ENCODE measurements at places on chromosomes 12 and 14.

- DNase-seq, result no peak
These were observed 54.0 kb downstream of the NUAK1 start for GRCh38 chr12:106084759-106085158.

DNA sequence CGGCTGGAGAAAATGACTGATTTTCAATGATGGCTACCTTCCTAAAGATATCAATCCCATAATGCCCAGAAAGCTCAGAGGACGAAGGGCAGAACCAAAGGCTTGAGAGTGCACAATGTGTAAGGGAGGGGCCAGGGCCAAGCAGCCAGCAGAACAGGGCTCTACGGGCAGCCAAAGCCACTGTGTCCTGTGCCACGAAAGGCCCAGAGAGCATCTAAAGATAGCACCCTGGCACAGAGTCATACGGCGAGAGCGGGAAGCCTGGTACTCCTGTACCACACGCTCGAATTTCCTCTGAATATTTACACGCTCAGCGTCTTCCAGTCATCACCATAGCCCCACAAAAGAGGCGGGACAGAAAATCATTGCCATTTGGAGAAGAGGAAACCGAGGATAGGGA, 39.5 kb downstream of the PRMT8 start:
- no peak for DNase-seq

DNA sequence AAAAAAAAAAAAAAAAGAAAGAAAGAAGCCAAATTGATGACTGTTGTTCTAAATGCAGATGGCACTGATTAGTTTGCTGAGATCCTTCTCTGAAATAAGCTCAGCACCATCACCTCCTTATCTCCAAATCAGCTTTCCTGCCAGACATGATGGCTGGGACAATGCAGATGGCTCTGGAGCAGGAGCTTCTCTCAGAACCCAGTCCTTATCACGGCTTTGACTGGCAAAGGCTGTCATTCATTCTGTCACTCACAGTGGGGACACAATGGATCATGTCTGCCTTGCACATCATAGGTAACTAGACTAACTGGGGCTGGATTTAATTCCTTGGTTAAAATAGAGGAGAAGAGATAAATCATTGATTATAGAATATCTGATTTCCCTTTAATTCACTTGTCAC, 146.3 kb downstream of the PDZRN4 start:
- DNase-seq, result no peak

GRCh38 chr12:45540661-45541341, 188.7 kb upstream of the ARID2 start:
- DNase-seq, result no peak

DNA sequence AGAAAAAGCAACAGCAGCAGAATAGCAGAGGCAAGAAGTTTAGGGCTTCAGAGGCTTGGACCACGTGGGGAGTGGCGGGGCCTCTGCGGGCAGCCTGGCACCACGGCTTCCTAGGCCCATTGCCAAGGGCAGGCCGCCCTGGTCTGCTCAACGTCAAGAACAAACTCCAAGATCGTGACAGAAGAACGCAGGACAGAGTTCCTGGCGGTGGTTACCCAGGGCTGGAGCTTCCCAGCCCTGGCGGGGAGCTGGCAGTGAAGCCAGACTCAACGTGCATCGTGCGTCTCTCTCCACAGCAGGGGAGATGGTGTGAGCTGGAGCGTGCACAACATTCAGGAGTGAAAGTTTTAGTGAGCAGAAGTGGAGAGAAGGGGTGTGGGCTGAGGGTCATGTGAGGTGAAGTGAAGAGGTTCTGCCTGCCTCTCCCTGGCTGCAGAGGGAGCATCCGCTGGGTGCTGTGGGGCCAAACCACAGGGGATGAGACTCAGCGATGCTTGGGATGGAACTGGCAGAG, 13.9 kb upstream of the CACNA2D4 start:
- DNase-seq, result peak; percentile 69

- DNase-seq, result peak; percentile 49
These were observed 30.4 kb downstream of the MANSC1 start for GRCh38 chr12:12319451-12320183.

DNA sequence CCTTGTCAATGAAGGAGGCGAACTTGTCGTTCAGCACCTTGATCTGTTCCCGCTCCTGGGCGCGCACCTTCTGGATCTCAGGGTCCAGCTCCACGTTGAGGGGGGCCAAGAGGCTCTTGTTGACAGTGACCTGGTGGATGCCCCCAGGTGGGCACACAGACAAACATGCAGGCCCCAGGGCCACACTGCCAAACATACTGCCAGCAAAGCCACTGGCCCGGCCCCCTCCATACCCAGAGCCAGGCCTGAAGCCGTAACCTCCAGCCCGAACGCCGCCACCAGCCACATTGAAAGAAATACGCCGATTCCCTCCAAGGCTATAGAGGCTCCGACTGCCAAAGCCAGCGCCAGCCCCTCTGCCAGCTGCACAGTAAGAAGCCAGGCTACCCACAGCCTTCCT, 337 bp downstream of the KRT74 start:
- no peak for DNase-seq

- DNase-seq, result peak; percentile 28
These were observed 37.0 kb upstream of the TMEM263 start for GRCh38 chr12:106918746-106919145.

DNA sequence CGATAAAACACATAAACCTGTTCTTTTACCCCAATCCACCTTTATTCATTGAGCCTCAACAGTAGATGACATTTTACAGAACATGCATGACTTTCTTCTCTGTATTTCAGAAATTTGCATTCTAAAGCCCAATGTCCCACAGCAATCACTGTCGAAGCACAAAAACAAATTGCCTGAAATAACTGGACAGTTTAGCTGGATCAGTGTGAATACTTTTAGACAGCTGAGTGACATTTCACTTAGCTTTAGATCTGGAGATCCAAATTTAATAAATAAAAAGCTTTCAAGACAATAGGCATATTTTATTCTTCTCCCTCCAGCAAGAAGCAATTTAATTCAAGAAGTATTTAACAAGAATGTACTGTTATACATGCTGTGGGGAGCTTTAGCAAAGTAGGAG, 109.1 kb upstream of the FSCB start:
- no peak for DNase-seq

DNA sequence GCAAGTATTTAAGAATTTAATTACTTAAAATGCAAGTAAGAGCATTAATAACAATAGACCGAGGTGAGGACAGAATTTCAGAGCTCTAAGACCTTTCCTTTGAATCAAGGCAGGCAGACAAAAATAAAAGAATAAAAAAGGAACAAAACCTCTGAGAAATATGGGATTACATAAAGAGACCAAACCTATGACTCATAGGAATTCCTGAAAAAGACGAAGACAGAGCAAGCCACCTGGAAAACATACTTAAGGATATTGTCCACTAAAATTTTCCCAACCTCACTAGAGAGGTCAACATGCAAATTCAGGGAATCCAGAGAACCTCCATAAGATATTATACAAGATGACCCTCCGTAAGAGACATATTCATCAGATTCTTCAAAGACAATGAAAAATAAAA, 325.1 kb downstream of the AEBP2 start:
- peak; percentile 44 for DNase-seq

GRCh38 chr14:40362856-40363255, 930.6 kb upstream of the FBXO33 start:
- DNase-seq, result no peak

DNA sequence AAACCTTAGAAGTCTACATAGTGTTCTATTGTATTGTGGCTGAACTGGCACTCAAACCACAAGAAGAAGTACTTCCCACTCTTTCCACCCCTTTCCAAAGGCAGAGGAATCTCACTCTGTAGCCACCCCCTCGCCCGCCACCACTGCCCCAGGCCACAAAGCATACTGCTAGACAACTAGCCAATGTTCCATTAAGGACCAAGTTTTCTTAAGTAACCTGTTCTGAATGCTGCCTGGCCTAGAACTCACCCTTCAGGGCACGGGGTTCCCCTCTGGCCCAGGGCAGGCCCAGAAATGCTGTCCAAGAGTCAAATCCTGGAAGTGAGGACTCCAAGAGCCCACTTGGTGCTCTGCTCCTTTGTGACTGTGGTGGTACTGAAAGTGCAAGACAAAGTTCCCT, 15.7 kb upstream of the PTPRO start:
- DNase-seq, result no peak

GRCh38 chr14:99230208-99231151, 41.5 kb downstream of the BCL11B start:
- no peak for DNase-seq

DNA sequence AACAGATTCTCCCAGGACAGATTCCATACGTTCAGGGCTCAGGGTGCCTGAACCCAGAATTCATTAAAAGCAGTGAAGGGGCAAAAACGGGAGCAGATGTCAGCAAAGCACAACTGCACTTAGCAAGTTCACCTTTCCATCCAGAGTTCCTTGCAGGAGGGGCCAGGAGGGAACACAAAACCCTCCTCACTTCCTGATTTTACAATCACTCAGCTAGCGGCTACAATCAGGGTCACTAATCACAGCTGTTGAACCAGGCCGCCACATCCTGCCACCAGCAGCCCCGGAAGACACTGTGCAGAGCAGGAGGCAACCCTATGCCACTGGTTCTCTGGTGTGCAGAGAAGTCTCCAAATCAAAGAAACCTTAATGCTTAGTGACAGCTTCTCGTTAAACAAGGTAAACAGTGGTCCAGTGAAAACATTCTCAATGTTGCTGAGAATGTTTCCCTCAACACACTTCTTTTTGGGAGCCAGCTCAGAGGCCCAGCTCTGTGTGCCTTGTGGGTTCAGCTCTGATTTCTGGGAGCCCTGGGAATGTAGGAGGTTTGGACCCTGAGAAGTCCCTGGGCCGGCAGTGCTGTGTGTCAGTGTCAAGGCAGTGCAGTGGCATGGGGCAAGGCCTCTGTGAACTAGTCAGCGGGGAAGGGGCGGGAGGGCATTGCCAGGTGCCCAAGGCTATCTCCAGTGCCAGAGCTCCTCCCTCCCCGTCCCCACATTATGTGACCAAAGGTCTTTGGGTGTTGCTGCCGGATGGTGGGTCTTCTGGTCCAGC, 54.5 kb downstream of the VCPKMT start:
- DNase-seq, result peak; percentile 84

GRCh38 chr14:71005076-71005475, 97.8 kb downstream of the PCNX1 start:
- no peak for DNase-seq

GRCh38 chr14:101520621-101521472, 40.4 kb upstream of the DIO3 start:
- DNase-seq, result no peak

DNA sequence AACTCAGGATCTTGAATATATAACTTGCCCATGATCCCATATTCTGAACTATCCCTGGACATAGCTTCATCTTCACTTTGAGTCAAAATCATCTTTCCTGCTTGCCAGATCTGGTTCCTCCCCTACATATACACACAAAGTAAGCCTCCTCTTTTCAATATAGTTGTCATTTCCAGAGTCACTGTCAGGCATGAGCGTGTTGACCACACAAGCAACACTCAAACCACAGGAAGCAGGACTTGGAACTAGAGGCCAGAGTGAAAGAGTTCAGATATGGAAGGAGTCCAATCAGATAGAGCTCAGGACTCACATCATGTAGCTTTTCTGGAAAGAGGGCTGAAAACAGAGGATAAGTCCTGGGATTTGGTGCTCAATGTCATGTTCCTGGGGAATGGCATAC, 1140.6 kb downstream of the BCL11B start:
- DNase-seq, result no peak

GRCh38 chr12:52486166-52487105, 6.6 kb downstream of the KRT6A start:
- no peak for DNase-seq

- no peak for DNase-seq
These were observed 27.0 kb upstream of the RCOR1 start for GRCh38 chr14:102565331-102565887.

- no peak for DNase-seq
These were observed 15.2 kb upstream of the DLK1 start for GRCh38 chr14:100711493-100711892.

- peak; percentile 88 for DNase-seq
These were observed 22.1 kb downstream of the LGMN start for GRCh38 chr14:92726135-92726932.

DNA sequence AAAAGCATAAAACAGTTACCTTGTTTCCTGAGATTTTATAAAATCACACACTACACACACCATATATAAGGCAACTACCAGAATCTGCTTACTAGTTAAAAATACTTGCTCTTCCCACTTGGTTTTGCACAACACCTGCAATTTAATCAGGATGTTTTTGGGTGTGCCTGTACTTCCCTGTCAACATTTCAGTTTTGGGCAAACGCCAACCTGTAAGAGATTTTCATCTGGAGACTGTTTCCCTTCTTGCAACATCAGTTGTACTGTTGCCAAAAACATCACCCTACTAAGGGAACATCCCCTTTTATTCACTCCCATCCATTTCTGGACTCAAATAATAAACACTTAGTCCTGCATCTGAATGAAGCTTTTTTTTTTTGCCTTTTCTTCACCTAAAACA, 172.3 kb downstream of the DUSP6 start:
- DNase-seq, result peak; percentile 73

- DNase-seq, result peak; percentile 51
These were observed 21.6 kb upstream of the TMEM229B start for GRCh38 chr14:67510121-67510520.

GRCh38 chr14:45705940-45706534, 453.0 kb upstream of the MIS18BP1 start:
- DNase-seq, result no peak

GRCh38 chr12:71029302-71029701, 108.8 kb upstream of the PTPRR start:
- DNase-seq, result no peak

- no peak for DNase-seq
These were observed 69.4 kb upstream of the PRIMA1 start for GRCh38 chr14:93857500-93858283.

DNA sequence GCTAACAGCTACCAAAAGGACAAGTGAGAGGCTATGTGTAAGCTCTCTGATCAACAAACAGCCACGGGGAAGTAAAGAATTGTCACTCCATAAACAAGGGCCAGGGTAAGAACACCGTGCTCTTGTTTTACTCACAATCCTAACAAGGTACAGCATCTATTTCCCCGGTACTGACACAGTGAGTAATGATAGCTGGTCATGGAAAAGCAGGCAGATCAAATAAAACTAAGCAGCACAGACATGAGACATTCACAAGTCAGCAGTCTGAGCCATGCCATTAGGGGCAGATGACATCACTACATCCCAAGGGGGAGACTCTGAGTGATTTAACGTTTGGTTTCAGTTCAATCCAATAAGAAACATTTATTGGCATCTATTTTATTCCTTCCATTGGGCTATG, 54.4 kb downstream of the ARL6IP4 start:
- peak; percentile 66 for DNase-seq

DNA sequence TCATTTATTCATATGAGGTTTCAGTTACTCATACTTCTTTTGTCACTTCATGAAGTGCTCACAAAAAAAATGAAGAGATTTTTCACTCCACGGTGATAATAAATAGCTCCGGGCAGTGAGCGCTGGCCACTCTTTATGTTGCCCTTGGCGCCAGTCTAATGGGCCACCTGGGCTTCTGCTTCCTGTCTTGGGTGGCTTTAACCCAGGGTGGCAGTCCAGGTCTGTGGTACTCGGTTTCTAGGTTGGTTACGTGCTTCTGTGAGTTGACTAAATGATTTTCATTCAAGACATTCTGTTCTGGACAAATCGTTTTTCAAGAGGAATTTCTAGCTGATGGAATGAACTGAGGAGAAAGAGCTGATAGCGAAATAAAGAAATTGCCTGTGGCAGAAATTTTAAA, 34.6 kb upstream of the NID2 start:
- DNase-seq, result peak; percentile 47

All from M059J (cell line).